ENCODE measurements at places on chromosomes 5 and 9.

- H3K36me3 ChIP-seq: peaks cover 3% of the 10 kb centered on the region
- no peaks in the 10 kb centered on the region for H3K4me1 ChIP-seq
- no peak for DNase-seq
- H3K4me3 ChIP-seq: no peak overlapping the region
- H3K27me3 ChIP-seq: no peaks in the 10 kb centered on the region
- no peak overlapping the region for H3K27ac ChIP-seq
Observed at GRCh38 chr9:113247640-113248039, 26.3 kb downstream of the SLC31A1 start.

- no peak overlapping the region for H3K4me3 ChIP-seq
- peaks cover 10% of the 10 kb centered on the region for H3K27me3 ChIP-seq
- peaks cover 5% of the 10 kb centered on the region for H3K36me3 ChIP-seq
- H3K27ac ChIP-seq: no peak overlapping the region
Observed at GRCh38 chr9:98998441-98999151, 54.9 kb downstream of the COL15A1 start.

- no peaks in the 10 kb centered on the region for H3K4me1 ChIP-seq
- no peak overlapping the region for H3K4me3 ChIP-seq
- no peak for DNase-seq
- H3K27me3 ChIP-seq: no peaks in the 10 kb centered on the region
- H3K36me3 ChIP-seq: no peaks in the 10 kb centered on the region
- no peak overlapping the region for H3K27ac ChIP-seq
Observed at GRCh38 chr5:79923431-79923830, 67.6 kb downstream of the MTX3 start.

- H3K4me1 ChIP-seq: peaks cover 54% of the 10 kb centered on the region
- H3K27me3 ChIP-seq: peaks cover 4% of the 10 kb centered on the region
- no peak for DNase-seq
- no peak overlapping the region for H3K4me3 ChIP-seq
Observed at GRCh38 chr5:76683816-76684731, 31.9 kb upstream of the F2R start.

- no peak for DNase-seq
- H3K36me3 ChIP-seq: no peaks in the 10 kb centered on the region
- no peak overlapping the region for H3K27ac ChIP-seq
- no peak overlapping the region for H3K4me3 ChIP-seq
Observed at GRCh38 chr5:30918171-30918570, 275.3 kb upstream of the CDH6 start.

- H3K27me3 ChIP-seq: no peaks in the 10 kb centered on the region
- no peak for DNase-seq
- H3K4me3 ChIP-seq: no peak overlapping the region
- H3K4me1 ChIP-seq: no peaks in the 10 kb centered on the region
Observed at GRCh38 chr5:155833287-155833686, 493.7 kb upstream of the SGCD start.

DNA sequence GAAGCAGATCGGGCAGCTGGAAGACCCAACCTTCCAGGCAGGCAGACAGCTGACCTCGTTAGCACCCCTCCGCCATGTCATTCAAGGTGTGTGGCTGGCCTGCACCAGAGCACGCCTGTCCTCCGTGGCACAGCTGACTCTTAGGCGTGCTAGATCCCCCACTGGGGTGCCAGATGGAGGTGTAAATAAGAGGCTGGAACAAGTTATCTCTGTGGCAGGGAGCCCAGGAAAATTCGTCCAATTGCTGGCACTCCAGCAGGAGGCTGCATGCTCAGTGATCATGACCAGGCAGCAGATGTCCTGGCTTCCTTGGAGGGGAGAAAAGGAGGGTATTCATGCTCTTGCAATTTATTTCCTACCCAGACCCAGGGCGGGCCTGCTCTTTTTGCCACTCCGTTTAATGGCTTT lies 7.8 kb upstream of the ALDOB start:
- no peak overlapping the region for H3K4me3 ChIP-seq
- H3K27me3 ChIP-seq: no peaks in the 10 kb centered on the region
- no peak for DNase-seq
- no peaks in the 10 kb centered on the region for H3K36me3 ChIP-seq
- H3K27ac ChIP-seq: no peak overlapping the region
- H3K4me1 ChIP-seq: peaks cover 34% of the 10 kb centered on the region

- H3K27ac ChIP-seq: no peak overlapping the region
- H3K27me3 ChIP-seq: peaks cover 1% of the 10 kb centered on the region
- DNase-seq: no peak
Observed at GRCh38 chr9:102178811-102179210, 440.4 kb upstream of the GRIN3A start.

- no peaks in the 10 kb centered on the region for H3K36me3 ChIP-seq
- no peaks in the 10 kb centered on the region for H3K27me3 ChIP-seq
- no peak overlapping the region for H3K27ac ChIP-seq
- H3K4me3 ChIP-seq: no peak overlapping the region
- H3K4me1 ChIP-seq: peaks cover 26% of the 10 kb centered on the region
- no peak for DNase-seq
Observed at GRCh38 chr9:17614903-17615302, 36.0 kb downstream of the SH3GL2 start.

- H3K27me3 ChIP-seq: peaks cover 5% of the 10 kb centered on the region
- no peak overlapping the region for H3K4me3 ChIP-seq
- DNase-seq: no peak
- H3K27ac ChIP-seq: no peak overlapping the region
- no peaks in the 10 kb centered on the region for H3K36me3 ChIP-seq
Observed at GRCh38 chr9:98404237-98404636, 148.8 kb upstream of the TBC1D2 start.

GRCh38 chr5:40813698-40814281 lies 15.6 kb upstream of the PRKAA1 start:
- no peaks in the 10 kb centered on the region for H3K27me3 ChIP-seq
- DNase-seq: no peak
- no peaks in the 10 kb centered on the region for H3K36me3 ChIP-seq
- H3K27ac ChIP-seq: no peak overlapping the region
- H3K4me3 ChIP-seq: no peak overlapping the region

- H3K4me1 ChIP-seq: no peaks in the 10 kb centered on the region
- H3K27ac ChIP-seq: no peak overlapping the region
- DNase-seq: no peak
- no peaks in the 10 kb centered on the region for H3K27me3 ChIP-seq
- H3K4me3 ChIP-seq: no peak overlapping the region
Observed at GRCh38 chr5:99000876-99001275, 72.1 kb upstream of the CHD1 start.

- no peak overlapping the region for H3K4me3 ChIP-seq
- no peak for DNase-seq
- H3K36me3 ChIP-seq: no peaks in the 10 kb centered on the region
- no peaks in the 10 kb centered on the region for H3K4me1 ChIP-seq
Observed at GRCh38 chr5:36719282-36719681, 112.9 kb downstream of the SLC1A3 start.

- H3K4me3 ChIP-seq: peak overlapping the region; percentile 29
- H3K36me3 ChIP-seq: peaks cover 60% of the 10 kb centered on the region
- peak overlapping the region; percentile 97 for H3K27ac ChIP-seq
- DNase-seq: peak; percentile 55
- peaks cover 9% of the 10 kb centered on the region for H3K27me3 ChIP-seq
Observed at GRCh38 chr9:81601639-81602623, 87.4 kb downstream of the TLE1 start.

DNA sequence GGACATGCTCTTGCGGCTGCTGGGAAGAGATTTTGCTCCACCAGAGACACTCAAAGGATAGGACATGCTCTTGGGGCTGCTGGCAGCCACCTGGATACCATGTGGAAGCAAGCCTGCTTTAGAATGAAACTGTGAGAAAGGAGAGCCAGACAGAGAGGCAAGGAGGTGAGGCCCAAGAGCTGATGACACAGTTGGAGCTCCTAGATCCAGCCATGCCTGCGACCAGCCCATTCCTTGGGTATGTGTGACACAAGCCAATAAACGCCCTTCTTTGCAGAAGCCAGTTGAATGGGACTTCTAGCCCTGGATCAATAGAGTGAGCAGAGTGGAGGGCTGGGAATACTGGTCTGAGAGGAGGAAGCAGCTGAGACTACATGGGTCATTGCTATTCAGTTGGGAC lies 69.6 kb downstream of the SMIM23 start:
- H3K27me3 ChIP-seq: peaks cover 6% of the 10 kb centered on the region
- no peak for DNase-seq
- no peak overlapping the region for H3K4me3 ChIP-seq
- H3K36me3 ChIP-seq: peaks cover 24% of the 10 kb centered on the region
- H3K4me1 ChIP-seq: no peaks in the 10 kb centered on the region
- no peak overlapping the region for H3K27ac ChIP-seq

- H3K4me1 ChIP-seq: peaks cover 12% of the 10 kb centered on the region
- H3K27ac ChIP-seq: peak overlapping the region; percentile 74
- H3K27me3 ChIP-seq: no peaks in the 10 kb centered on the region
- no peak overlapping the region for H3K4me3 ChIP-seq
- no peak for DNase-seq
- H3K36me3 ChIP-seq: no peaks in the 10 kb centered on the region
Observed at GRCh38 chr5:36836831-36837230, 39.7 kb upstream of the NIPBL start.

GRCh38 chr5:65041296-65042158 lies 272.8 kb downstream of the CWC27 start:
- peaks cover 9% of the 10 kb centered on the region for H3K27me3 ChIP-seq
- no peak overlapping the region for H3K4me3 ChIP-seq
- no peak for DNase-seq

DNA sequence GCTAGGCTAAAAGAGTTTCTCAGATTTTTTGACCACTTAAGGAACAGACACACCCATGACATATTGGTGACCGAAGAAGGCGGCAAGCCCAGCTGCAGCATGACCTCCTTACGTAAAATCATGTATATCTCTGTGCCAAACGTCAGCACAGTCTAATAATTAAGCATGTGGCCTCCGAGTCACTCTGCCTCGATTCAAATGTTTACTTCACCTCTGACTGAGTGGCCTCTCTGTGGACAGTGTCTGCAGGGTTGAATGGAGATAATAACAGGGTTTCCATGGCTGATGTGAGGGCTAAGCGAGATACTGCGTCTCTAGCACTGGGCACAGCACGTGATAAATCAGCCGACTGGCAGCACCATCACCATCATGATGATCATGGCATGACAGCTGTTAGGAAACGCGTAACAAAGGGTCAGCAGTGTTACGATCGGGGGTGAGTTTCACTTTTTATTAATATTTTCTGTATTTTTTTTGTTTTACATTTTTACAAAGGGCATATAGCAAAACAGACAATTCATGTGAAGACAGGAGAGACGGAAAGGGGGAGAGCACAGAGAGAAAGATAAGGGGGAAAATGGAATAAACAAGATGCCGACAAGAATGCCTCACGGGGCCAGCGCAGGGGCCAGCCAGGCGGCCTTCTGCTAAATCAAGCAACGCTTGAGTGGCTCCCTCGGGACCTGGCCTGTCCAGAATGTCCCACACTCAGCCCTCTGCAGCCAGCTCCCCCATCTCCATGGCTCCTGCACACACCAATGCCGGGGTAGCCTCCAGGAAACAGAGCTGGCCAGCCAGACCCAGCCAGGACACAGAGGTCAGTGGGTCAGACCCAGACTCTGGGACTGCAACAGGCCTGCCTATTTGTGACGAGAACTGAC lies 60.3 kb downstream of the ADAMTS2 start:
- no peak overlapping the region for H3K27ac ChIP-seq
- H3K4me1 ChIP-seq: no peaks in the 10 kb centered on the region
- no peak overlapping the region for H3K4me3 ChIP-seq
- DNase-seq: no peak
- peaks cover 1% of the 10 kb centered on the region for H3K27me3 ChIP-seq
- no peaks in the 10 kb centered on the region for H3K36me3 ChIP-seq

DNA sequence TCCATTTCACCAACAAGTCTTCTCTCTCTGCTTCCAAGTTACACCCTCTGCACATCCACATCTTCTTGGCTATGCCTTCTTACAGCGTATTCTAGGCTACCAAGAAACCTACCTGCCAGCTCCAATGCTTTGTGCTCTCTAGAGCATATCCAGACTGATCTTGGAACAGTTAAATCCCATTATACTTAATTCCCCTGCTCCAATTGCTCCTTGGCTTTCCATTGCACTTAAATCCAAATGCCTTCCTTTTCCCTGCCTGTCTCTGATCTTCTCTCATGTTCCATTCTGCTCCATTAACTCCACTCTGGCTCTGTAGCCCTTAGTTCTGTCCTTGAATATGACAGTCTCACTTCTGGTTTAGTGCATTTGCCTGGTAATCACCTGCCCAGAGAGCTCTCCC lies 322.4 kb downstream of the LRRC70 start:
- no peaks in the 10 kb centered on the region for H3K4me1 ChIP-seq
- no peaks in the 10 kb centered on the region for H3K27me3 ChIP-seq
- no peak for DNase-seq
- no peak overlapping the region for H3K4me3 ChIP-seq

- H3K27me3 ChIP-seq: no peaks in the 10 kb centered on the region
- DNase-seq: no peak
- H3K4me3 ChIP-seq: no peak overlapping the region
- no peak overlapping the region for H3K27ac ChIP-seq
- no peaks in the 10 kb centered on the region for H3K36me3 ChIP-seq
Observed at GRCh38 chr5:100827481-100827889, 75.6 kb downstream of the ST8SIA4 start.

- H3K27me3 ChIP-seq: no peaks in the 10 kb centered on the region
- no peak overlapping the region for H3K27ac ChIP-seq
- H3K4me1 ChIP-seq: no peaks in the 10 kb centered on the region
- DNase-seq: no peak
- no peak overlapping the region for H3K4me3 ChIP-seq
Observed at GRCh38 chr5:97545886-97546535, 363.0 kb upstream of the RIOK2 start.

GRCh38 chr5:56190497-56190896 lies 42.6 kb downstream of the ANKRD55 start:
- no peak for DNase-seq
